ENCODE measurements at places on chromosomes 3 and 15. TPM values are rescaled to one million over a fixed set of nuclear protein-coding genes. Genes with fewer than 3 reads are reported as not detected.

Gene THAP10
- polyA plus RNA-seq, result 8.1 TPM

Gene DISP2
- 0.35 TPM for polyA plus RNA-seq

Gene GPR171
- not detected for polyA plus RNA-seq

Gene CPN2
- 0.80 TPM for polyA plus RNA-seq

Gene TERC
- 0.35 TPM for polyA plus RNA-seq
